DMS153 (cell line): ENCODE measurements at places on chromosomes 6 and 20.

- DNase-seq, result no peak
Measured at GRCh38 chr20:48750376-48750775, 77.4 kb downstream of the PREX1 start.

GRCh38 chr6:25706314-25707014 is 48.1 kb upstream of the SLC17A4 start:
- DNase-seq, result peak; percentile 30

DNA sequence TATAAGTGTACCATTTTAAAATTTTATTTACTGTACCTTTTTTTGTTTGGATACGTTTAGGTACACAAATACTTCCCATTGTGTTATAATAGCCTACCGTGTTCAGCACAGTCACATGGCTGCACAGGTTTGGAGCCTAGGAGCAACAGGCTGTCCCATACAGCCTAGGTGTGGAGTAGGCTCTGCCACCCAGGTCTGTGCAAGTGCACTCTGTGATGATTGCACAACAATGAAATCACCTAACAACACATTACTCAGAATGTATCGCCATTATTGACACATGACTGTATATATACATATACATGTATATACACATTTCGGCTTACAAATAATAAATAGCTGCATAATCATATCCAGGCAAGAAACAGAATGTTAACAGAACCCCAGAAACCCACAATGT is 15.4 kb downstream of the SERAC1 start:
- DNase-seq, result peak; percentile 53

- DNase-seq, result no peak
Measured at GRCh38 chr20:44457016-44457415, 18.7 kb upstream of the TTPAL start.

- no peak for DNase-seq
Measured at GRCh38 chr20:401682-402495, 6.2 kb upstream of the RBCK1 start.

- no peak for DNase-seq
Measured at GRCh38 chr6:140855520-140855919, 1277.2 kb upstream of the GJE1 start.

- DNase-seq, result no peak
Measured at GRCh38 chr6:71342772-71343171, 54.2 kb downstream of the OGFRL1 start.
